NCI-H1417 treated with DMSO at 0.1 percent for 48 hours (cell line): ENCODE measurements at places on chromosomes 7 and 10.

DNA sequence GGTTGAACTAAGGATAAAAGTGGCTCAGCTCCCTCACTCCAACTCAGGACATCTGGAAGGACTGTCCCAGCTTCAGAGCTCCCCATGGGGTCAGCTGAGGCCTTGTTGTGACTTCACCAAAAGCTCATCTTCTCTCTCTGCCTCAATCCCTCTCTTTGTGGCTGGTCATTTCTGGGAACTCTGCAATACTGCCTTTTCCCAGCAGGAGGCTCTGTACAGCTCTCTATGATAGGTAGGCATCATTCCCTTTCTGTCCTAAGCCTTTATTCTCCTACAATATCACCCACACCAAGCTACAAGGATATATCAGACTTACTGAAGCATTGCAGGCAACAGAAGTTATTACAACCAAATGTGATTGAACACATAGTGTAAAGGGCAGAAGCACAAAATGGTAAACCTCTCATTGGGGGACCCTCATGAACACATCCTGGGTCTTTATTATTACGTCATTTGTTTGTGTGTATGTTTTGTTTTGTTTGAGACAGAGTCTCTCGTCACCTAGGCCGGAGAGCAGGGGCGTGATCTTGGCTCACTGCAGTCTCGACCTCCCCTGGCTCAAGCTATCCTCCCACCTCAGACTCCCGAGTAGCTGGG lies 36.7 kb upstream of the PRPS1L1 start:
- no peak for DNase-seq

DNA sequence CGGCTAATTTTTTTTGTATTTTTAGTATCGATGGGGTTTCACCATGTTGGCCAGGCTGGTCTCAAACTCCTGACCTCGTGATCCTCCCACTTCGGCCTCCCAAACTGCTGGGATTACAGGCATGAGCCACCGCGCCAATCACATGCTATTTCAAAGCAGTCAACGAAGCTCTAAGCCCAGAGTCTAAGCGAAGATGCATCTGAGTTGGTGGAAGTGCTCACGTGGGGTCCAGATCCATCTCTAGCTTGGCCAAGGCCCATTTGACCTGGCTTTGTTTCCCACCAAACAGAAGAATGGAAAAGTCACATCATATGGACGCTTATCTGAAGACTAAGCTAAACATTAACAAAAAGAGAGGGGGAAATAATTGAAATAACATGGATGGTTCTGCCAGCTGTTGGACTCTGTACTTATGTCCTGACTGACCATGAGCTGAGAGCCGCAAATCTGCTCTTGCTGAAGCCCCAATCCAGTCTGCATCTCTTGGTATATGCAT lies 3.8 kb upstream of the GTF2I start:
- no peak for DNase-seq

DNA sequence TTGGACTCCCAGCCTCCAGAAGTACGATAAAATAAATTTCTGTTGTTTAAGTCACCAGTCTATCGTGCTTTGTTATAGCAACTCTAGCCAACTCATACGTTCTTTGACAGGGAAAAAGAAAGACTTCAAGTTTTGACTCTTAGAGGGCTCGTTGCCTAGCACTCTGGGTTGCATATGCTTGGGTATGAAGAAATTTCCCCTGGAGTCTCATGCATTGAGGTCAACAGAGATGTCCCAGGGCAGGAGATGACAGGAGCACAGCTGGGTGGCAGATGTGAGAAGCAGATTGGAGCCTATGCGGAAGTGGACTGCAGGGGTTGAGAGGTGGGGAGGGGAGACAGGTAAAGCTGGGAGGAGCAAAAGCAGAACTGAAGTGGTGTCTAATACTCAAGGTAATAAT lies 63.3 kb upstream of the JAZF1 start:
- no peak for DNase-seq

- DNase-seq: no peak
Observed at GRCh38 chr10:101684782-101685181, 10.2 kb downstream of the FBXW4 start.

GRCh38 chr10:104711302-104711721 lies 70.2 kb downstream of the SORCS3 start:
- no peak for DNase-seq

GRCh38 chr10:89352802-89353201 lies 25.0 kb downstream of the IFIT3 start:
- DNase-seq: no peak

- DNase-seq: no peak
Observed at GRCh38 chr7:158419238-158419785, 168.3 kb downstream of the PTPRN2 start.

- no peak for DNase-seq
Observed at GRCh38 chr7:1661461-1661860, 8.6 kb upstream of the ELFN1 start.

- no peak for DNase-seq
Observed at GRCh38 chr7:101154693-101155102, 422 bp downstream of the AP1S1 start.

DNA sequence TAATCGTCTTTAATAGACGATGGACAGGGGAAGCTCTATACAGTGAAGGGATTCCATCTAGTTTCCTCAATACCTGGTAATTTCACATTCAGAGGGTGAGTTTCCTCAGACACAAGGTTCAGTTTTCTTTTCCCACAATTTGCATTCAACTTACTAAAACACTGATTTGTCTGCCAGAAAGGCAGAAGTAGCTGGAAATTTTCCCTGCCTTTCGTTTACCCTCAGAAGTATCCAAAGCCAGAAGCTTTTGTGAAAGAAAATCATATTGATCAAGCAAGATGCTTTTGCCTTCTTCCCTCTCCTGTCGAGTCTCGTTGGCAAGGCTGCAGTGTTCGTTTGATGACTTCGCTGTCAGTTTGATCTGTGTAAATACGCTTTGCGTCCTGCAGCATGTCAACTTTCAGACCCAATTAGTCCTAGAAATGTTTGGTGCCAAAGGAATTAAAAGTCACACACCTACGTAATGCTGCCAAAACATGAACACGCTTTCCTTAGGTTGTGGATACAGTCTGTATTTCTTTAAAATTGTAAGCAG lies 631.9 kb upstream of the FOXK1 start:
- DNase-seq: no peak

DNA sequence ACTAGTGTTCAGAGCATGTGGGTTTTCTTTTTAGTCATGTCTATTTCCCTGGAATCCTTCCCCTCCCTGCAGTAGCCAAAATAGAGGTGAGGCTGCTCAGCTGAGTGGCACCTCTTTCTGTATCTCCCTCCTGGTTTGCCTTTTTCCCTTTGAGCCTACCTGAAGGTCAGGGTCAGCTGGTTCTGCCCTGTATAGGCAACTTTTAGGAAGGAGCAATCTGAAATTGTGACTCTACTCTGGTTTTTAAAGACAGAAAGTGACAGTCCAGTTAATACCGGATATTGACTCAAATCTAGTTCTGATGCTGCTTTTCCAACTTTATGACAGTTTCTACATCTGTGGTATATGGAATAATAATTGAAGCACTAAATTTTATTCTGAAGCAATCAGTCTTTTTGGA lies 26.0 kb downstream of the CCM2 start:
- no peak for DNase-seq

GRCh38 chr7:43791-44540 lies 148.4 kb upstream of the FAM20C start:
- DNase-seq: no peak

DNA sequence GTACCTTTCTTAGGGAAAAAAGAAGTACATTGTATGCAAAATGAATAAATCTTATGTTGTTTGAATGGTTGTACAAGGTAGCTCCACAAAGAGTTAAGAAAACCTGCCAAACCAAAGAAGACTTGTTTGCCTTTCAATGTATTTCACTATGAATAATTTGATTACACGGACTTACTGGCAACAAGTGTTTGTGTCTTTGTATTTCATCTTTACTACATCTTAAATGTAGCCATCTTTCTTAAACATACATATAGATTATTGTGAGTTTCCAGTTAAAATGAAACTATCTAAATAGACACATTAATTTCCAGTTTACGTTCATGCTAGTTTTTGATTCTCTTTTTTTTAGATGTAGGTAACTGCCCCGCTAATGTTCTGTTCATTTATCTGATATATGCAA lies 2.8 kb downstream of the PRKG1 start:
- no peak for DNase-seq

- no peak for DNase-seq
Observed at GRCh38 chr10:64358907-64359306, 837.7 kb downstream of the REEP3 start.

- DNase-seq: no peak
Observed at GRCh38 chr10:54826994-54827560, 26.0 kb upstream of the PCDH15 start.

GRCh38 chr7:103447073-103447960 lies 1.3 kb upstream of the SLC26A5 start:
- peak; percentile 63 for DNase-seq

GRCh38 chr7:99473315-99473596 lies 566 bp downstream of the ZNF789 start:
- no peak for DNase-seq

- DNase-seq: no peak
Observed at GRCh38 chr10:21493784-21494183, 31.7 kb downstream of the SKIDA1 start.

- no peak for DNase-seq
Observed at GRCh38 chr7:158603773-158604755, 16.4 kb upstream of the PTPRN2 start.

DNA sequence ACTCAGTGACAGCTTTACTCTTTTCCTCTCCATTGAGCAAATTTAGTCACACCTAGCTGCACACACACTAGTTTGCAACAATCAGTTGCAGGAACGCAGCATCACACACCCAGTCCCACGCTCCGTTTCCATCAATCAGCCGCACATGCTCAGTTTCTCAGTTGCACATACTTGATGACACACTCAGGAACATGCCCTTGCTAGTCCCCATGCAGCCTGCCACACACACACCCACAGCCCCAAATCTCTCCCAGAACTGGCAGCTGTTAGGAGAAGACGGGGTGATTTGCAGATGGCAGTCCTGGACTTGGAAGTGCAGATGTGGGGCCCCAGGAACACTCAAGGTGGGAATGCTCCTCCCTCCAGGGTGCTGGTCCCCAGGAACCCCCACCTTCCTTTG lies 7.7 kb downstream of the LBX1 start:
- DNase-seq: no peak

DNA sequence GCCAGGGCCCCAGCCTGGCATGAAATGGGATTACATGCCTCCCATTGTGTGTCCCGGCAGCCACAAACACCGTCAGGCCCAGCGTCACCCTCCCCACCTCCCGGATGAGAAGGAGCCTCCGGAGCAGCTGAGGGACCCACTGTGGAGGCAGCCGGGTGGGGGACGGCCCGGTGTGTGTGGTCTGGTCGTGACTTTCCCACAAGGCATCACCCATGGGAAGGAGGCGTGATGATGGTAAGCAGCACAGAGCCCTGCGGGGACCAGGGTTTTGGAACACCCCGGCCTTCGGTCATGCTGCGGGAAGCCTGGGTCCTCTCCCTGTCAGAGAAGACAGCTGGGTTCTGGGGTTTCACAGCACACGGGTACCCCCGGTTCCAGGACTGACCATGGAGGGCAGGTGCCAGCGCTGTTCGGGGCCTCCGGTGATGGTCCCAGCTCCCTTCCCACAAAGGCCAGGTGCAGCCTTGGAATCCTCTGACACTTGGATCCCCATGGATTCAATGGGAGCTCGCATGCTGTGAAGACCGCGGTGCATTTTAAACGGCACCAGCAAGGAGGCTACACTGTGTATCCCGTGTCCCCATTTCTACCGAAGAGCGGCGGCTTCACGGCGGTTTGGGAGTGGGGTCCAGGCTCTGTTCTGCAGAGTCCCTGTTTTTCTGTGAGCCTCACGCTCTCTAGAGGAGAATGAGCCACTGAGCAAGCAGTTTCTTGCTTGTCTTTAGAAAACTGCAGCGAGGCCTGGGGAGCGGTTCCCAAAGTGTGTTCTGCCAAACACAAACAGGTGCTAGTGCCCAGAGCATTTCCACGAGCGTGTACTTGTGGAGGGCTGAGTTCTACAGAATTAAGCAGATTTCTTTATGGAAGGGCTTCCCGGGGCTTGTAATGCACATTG lies 336.0 kb downstream of the ADARB2 start:
- DNase-seq: no peak

DNA sequence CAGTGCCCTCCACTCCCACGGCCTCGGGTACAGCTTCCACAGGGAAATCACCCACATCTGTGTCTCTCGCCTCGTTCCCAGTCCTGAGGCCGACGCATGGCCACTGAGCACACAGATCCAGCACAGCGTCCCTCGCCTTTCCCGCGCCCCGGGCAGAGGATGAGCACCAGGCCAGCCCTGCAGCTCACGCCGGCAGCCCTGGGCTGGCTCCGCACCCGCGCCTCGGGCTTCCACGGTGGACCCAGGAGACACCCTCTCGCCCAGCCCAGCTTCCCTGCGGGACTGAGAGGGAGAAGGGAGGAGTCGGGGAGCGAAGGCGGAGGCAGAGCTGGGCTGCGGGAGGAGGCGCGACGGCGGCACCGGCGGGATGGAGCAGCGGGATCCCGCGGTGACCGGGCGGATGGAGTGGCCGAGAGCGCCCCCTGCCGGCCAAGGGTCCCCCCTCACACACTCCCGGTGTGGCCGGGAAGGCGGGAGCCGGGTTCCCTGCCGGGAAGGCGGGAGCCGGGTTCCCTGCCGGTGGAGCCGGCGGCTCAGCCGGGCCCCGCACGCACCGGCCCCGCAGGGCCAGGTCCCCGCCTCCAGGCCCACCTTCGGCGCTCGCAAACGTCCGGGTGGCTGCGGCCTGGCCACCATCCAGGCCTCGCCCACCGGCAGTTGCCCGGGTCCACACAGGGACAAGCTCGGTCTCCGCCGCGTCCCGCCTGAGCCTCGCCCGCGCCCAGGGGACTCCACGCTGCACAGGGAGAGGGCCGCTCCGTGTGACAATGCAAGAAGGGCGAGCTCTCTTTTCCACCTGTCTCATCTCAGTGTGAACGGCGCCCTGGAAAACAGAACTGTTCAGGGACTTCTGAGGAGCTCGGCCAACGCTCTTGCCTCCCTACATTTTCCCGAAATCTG lies 110.3 kb upstream of the LANCL2 start:
- DNase-seq: no peak

- no peak for DNase-seq
Observed at GRCh38 chr10:81696609-81697388, 178.2 kb upstream of the NRG3 start.

GRCh38 chr7:121714559-121715303 lies 158.2 kb upstream of the PTPRZ1 start:
- DNase-seq: no peak

DNA sequence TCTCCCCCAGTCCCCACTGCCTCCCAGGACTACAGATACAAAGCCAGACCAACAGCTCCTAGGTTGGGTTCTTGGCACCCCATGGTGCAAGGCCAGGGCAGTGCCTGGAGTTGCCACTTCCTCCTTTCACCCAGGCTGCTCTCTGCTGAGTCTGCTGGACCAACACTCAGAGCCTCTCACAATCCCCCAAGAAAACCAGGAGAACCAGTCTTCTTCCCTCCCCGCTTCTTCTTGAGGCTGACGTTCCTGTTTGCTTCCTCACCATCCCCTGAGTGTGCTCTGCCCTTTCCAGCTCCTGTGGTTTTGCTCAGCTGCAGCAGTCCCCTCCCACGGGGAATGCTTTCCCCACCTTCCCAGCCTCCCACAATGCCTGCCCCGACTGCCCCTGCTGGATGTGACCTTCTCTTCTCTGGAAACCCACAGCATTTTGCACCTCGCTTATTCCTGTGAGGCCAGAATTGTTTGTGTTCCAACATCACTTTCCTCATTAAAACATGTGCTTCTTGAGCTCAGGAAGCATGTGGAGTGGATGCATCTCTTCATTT lies 89.9 kb downstream of the GOLGA7B start:
- no peak for DNase-seq

GRCh38 chr10:95545981-95546380 lies 15.2 kb downstream of the SORBS1 start:
- no peak for DNase-seq

GRCh38 chr7:111525100-111525499 lies 37.2 kb downstream of the IMMP2L start:
- no peak for DNase-seq

GRCh38 chr7:157518514-157519175 lies 181.8 kb downstream of the DNAJB6 start:
- DNase-seq: no peak
